ENCODE measurements at places on chromosomes 3 and 15. TPM values are rescaled to one million over a fixed set of nuclear protein-coding genes. Genes with fewer than 3 reads are reported as not detected.

Gene TMEM266
- polyA plus RNA-seq: not detected

Gene PRSS50
- polyA plus RNA-seq: not detected

Gene PPARG
- polyA plus RNA-seq: 0.14 TPM

Gene LRTM1
- polyA plus RNA-seq: not detected

Gene PARP3
- 13.8 TPM for polyA plus RNA-seq

Gene ALDH1L1
- not detected for polyA plus RNA-seq

Gene ATG7
- polyA plus RNA-seq: 37.8 TPM

Gene NBEAL2
- 48.0 TPM for polyA plus RNA-seq

Gene ALDH1A2
- polyA plus RNA-seq: 16.3 TPM

GRCh38 chr3:120448756-120449155 lies 2.0 kb downstream of the FSTL1 start:
- H3K27me3 ChIP-seq: no peaks in the 10 kb centered on the region
- peak overlapping the region; percentile 89 for H3K27ac ChIP-seq
- DNase-seq: peak; percentile 58

- no peak overlapping the region for H3K27ac ChIP-seq
- no peak overlapping the region for H3K4me3 ChIP-seq
- no peaks in the 10 kb centered on the region for H3K4me1 ChIP-seq
- H3K36me3 ChIP-seq: no peaks in the 10 kb centered on the region
Observed at GRCh38 chr3:144879701-144880100, 908.1 kb downstream of the DIPK2A start.

DNA sequence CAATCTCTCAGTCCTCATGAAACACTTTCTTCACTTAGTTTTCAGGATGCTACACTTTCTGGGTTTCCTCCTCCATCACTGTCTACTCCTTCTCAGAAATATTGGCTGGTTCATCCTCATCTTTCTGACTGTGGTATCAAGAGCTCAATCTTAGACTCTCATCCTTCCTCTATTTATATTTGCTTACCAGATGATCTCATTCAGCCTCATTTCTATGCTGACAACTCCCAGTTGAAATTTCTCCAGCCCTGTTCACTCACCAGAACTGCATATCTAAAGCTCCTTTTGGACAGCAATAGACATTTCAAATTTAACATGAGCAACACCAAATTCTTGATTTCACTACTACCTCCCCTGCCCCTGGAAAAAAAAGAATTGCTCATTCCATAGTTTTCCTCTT lies 48.0 kb upstream of the FBN1 start:
- no peak overlapping the region for H3K4me3 ChIP-seq
- no peaks in the 10 kb centered on the region for H3K36me3 ChIP-seq
- H3K27ac ChIP-seq: no peak overlapping the region
- H3K4me1 ChIP-seq: peaks cover 28% of the 10 kb centered on the region

DNA sequence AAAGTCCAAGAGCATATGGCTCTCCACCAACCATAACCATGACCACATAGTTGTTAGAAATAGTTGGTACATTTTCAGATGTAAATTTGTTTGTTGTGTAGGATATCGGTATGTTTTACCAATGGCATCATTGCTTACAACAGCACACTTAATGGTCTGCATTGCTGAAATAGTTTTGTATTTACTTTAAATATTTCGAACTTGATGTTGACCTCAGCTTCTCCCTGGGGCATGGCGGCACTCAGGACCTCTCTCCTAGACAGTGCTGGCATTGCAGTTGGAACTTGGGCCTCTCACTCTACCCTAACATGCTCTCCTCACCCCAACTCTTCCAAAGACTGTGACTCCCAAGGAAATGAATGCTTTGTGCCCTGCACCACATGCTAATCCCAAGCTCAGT lies 5.0 kb downstream of the SLC22A13 start:
- no peaks in the 10 kb centered on the region for H3K27me3 ChIP-seq
- H3K4me3 ChIP-seq: no peak overlapping the region
- no peak overlapping the region for H3K27ac ChIP-seq
- no peak for DNase-seq
- no peaks in the 10 kb centered on the region for H3K36me3 ChIP-seq

- no peaks in the 10 kb centered on the region for H3K27me3 ChIP-seq
- no peak overlapping the region for H3K27ac ChIP-seq
- no peaks in the 10 kb centered on the region for H3K36me3 ChIP-seq
- H3K4me1 ChIP-seq: no peaks in the 10 kb centered on the region
- peak; percentile 24 for DNase-seq
Observed at GRCh38 chr15:31200735-31201151, 99.2 kb upstream of the TRPM1 start.

- H3K27ac ChIP-seq: no peak overlapping the region
- no peak overlapping the region for H3K4me3 ChIP-seq
- H3K27me3 ChIP-seq: no peaks in the 10 kb centered on the region
- H3K36me3 ChIP-seq: peaks cover 2% of the 10 kb centered on the region
- no peaks in the 10 kb centered on the region for H3K4me1 ChIP-seq
Observed at GRCh38 chr15:34078900-34079299, 22.8 kb downstream of the EMC7 start.

GRCh38 chr15:88124199-88124598 lies 132.3 kb downstream of the NTRK3 start:
- H3K27me3 ChIP-seq: no peaks in the 10 kb centered on the region
- H3K4me3 ChIP-seq: no peak overlapping the region
- no peak for DNase-seq

- no peak for DNase-seq
- H3K4me3 ChIP-seq: no peak overlapping the region
- H3K36me3 ChIP-seq: no peaks in the 10 kb centered on the region
Observed at GRCh38 chr15:94097552-94097951, 133.8 kb upstream of the MCTP2 start.

DNA sequence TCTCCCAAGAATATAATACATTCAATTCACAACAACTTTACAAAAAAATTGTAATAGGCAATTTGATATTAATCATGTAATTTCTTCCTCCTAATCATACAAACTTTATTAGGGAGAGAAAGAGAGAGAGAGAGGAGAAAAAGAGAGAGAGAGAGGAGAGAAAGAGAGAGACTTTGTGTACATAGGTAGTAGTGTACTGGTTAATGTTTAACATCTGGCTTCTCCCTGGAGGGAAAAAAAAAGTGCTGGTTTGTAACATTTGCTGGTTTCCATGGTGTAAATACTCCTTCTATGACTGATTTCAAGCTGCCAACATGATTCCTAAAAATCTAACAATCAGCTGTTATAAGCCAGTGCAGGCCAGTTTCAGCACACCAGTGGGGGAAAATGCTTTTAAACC lies 98.0 kb upstream of the ARHGEF26 start:
- H3K4me1 ChIP-seq: no peaks in the 10 kb centered on the region
- H3K36me3 ChIP-seq: no peaks in the 10 kb centered on the region
- H3K27me3 ChIP-seq: peaks cover 2% of the 10 kb centered on the region
- no peak overlapping the region for H3K4me3 ChIP-seq
- H3K27ac ChIP-seq: no peak overlapping the region

GRCh38 chr15:68651916-68652525 lies 73.2 kb downstream of the CORO2B start:
- no peaks in the 10 kb centered on the region for H3K4me1 ChIP-seq
- no peak overlapping the region for H3K4me3 ChIP-seq
- no peaks in the 10 kb centered on the region for H3K36me3 ChIP-seq
- no peak for DNase-seq

DNA sequence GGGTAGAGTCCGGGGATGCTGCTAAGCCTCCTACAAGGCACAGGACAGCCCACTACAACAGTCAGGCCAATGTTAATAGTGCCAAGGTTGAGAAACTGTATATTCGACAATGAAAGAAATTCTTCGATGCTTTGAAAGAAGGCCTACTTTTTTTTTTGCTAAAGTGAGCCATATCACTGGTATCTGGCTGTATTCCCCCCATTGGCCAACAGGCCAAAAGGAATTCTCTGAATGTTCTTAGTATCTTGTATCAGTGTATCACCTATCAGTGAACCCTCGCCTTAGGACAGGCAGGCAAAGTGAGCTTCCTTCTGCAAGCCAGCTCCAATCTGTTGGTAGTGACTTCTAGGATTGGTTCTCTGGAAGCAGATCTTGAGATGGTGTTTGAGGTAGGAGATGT lies 74.2 kb downstream of the SNTN start:
- no peak for DNase-seq
- H3K36me3 ChIP-seq: no peaks in the 10 kb centered on the region
- H3K27ac ChIP-seq: no peak overlapping the region
- H3K4me1 ChIP-seq: no peaks in the 10 kb centered on the region
- no peak overlapping the region for H3K4me3 ChIP-seq
- no peaks in the 10 kb centered on the region for H3K27me3 ChIP-seq

DNA sequence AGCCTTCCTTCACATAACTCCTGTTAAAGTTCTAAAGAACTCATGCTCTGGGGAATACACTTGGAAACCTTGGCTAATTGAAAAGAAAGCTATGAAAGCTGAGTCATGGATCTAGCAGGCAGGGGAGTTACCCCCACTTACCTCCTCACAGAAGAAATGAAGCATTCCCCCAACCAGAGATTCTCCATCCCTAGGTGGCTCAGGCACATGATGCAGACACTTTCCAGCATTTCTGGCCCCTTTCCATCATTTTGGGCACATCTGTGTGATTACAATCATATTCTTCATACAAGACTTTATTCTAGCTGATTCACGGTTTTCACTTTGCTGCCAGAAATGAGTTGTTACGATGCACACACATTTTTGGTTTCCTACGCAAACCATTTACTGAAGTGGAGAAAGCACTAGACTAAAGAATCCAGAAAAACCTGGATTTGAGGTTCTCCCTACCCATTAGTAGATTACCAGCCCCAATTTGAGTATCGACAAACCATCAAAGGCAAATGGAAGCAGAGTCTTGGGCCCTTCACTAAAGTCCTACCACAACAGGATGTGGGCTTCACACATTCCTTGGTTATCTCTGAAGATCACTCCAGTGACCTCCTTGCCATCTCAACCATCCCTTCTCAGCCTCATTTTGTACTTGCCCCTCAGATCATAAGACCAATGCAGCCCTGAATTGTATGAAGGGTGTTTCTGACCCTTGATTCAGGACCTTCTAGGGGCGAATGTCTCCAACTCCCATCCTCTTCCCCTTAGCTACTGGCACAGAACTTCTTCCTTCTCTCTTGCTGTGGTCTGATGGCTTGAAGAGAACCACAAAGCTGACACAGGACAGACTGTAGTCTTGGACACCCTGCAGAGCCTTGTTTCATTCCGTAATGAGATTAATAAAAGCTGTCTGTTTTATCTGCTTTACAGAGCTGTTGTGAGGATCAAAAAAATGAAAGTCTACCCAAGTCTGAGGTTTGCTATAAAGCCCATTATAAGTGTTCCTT lies 42.5 kb upstream of the SNRK start:
- DNase-seq: no peak
- peaks cover 43% of the 10 kb centered on the region for H3K4me1 ChIP-seq
- no peaks in the 10 kb centered on the region for H3K27me3 ChIP-seq
- H3K36me3 ChIP-seq: no peaks in the 10 kb centered on the region
- no peak overlapping the region for H3K4me3 ChIP-seq
- H3K27ac ChIP-seq: no peak overlapping the region

- no peak overlapping the region for H3K4me3 ChIP-seq
- no peaks in the 10 kb centered on the region for H3K27me3 ChIP-seq
- no peaks in the 10 kb centered on the region for H3K4me1 ChIP-seq
- no peak overlapping the region for H3K27ac ChIP-seq
- no peaks in the 10 kb centered on the region for H3K36me3 ChIP-seq
Observed at GRCh38 chr3:115638991-115639390, 15.7 kb downstream of the GAP43 start.

GRCh38 chr15:99472416-99473145 lies 93.2 kb upstream of the MEF2A start:
- H3K27me3 ChIP-seq: no peaks in the 10 kb centered on the region
- no peaks in the 10 kb centered on the region for H3K36me3 ChIP-seq
- H3K27ac ChIP-seq: no peak overlapping the region
- DNase-seq: no peak
- H3K4me3 ChIP-seq: no peak overlapping the region
- peaks cover 17% of the 10 kb centered on the region for H3K4me1 ChIP-seq

- no peak overlapping the region for H3K4me3 ChIP-seq
- no peaks in the 10 kb centered on the region for H3K4me1 ChIP-seq
- H3K27ac ChIP-seq: no peak overlapping the region
- no peaks in the 10 kb centered on the region for H3K27me3 ChIP-seq
Observed at GRCh38 chr3:31132132-31132769, 237.8 kb upstream of the GADL1 start.

- no peaks in the 10 kb centered on the region for H3K27me3 ChIP-seq
- no peaks in the 10 kb centered on the region for H3K36me3 ChIP-seq
- no peak overlapping the region for H3K4me3 ChIP-seq
- no peak for DNase-seq
- no peak overlapping the region for H3K27ac ChIP-seq
- H3K4me1 ChIP-seq: no peaks in the 10 kb centered on the region
Observed at GRCh38 chr15:58487041-58487723, 55.4 kb downstream of the LIPC start.

DNA sequence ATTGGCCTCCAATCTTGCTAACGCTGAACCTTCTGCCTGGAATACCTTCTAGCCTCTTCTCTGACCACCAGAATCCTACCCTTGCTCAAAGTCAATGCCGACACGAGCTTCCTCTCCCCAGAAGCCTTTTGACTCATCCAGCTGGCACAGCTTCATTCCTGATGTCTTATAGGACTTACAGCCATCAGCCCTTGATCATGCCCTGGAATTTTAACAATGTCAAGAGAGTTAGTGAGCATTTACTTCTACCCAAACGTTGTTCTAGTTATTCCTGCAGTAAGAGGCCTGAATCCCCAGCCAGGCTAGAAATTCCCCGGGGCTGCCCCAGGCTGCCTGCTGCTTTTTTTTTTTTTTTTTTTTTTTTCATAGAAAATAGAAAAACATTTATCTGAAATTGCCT lies 3.9 kb downstream of the CYP1A2 start:
- no peak overlapping the region for H3K4me3 ChIP-seq
- no peaks in the 10 kb centered on the region for H3K36me3 ChIP-seq
- no peak for DNase-seq
- H3K27me3 ChIP-seq: peaks cover 1% of the 10 kb centered on the region
- H3K4me1 ChIP-seq: no peaks in the 10 kb centered on the region

GRCh38 chr3:111926266-111926676 lies 52.6 kb upstream of the ABHD10 start:
- H3K27ac ChIP-seq: no peak overlapping the region
- DNase-seq: peak; percentile 76
- peaks cover 29% of the 10 kb centered on the region for H3K4me1 ChIP-seq
- H3K4me3 ChIP-seq: no peak overlapping the region
- no peaks in the 10 kb centered on the region for H3K27me3 ChIP-seq
- peaks cover 5% of the 10 kb centered on the region for H3K36me3 ChIP-seq

GRCh38 chr3:42668793-42669217 lies 15.3 kb downstream of the ZBTB47 start:
- no peaks in the 10 kb centered on the region for H3K4me1 ChIP-seq
- H3K27ac ChIP-seq: no peak overlapping the region
- H3K36me3 ChIP-seq: no peaks in the 10 kb centered on the region
- H3K4me3 ChIP-seq: no peak overlapping the region
- DNase-seq: no peak

DNA sequence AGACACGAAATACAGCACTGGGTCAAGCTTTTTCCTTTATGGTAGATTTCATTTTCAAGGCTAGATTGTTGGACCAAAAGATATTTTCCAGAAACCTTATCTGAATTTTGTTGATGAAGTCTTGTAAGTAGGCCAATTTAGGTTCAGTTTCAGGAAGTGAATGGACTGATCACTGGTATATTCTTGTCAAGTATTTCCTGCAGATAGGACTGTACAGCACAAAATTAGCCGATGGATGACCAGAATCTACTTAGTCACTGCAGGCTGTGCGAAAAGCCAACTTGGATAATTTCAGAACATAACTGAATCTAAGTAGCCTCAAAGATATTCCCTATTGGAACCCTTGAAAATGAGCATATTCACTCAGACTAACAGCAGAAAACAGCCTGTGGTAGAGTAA lies 206.5 kb downstream of the NR1D2 start:
- no peak overlapping the region for H3K27ac ChIP-seq
- H3K27me3 ChIP-seq: no peaks in the 10 kb centered on the region
- no peaks in the 10 kb centered on the region for H3K36me3 ChIP-seq
- no peak for DNase-seq
